ENCODE measurements at places on chromosomes 12 and 14.

DNA sequence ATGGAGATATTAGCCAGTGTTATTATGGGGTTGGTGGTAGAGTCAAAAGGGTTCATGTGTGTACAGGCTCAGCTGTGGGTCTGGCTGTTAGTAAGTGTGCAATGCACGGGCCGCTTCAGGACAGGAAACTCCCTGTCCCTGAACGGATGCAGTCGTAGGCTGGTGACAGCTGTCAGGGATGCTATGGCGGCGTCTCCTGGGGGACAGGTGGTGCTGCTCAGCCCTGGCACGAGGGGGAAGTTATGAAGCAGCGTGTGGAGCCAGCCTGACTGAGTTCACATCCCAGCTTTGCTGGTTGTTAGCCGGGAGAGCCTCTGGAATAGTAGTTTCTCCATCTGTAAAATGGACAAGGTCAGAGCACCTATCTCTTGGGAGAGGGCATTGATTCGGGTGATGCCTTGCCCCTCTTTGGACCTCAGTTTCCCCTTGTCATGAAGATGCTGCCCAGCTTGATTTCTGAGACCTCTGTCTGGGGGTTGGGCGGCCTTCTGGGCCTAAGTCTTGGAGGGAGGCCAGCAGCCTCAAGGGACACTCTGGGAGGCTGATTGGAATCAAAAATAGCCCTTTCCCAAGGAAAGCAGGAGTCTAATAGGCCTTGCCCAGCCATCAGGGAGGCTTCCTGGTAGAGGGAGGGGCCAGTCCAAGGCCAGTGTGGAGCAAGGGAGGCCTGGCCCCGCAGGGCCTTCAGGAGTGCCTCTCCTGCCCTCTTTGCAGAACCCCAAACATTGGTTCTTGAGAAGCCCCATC, 7.1 kb downstream of the ASB2 start:
- DNase-seq = no peak

- peak; percentile 14 for DNase-seq
Observed at GRCh38 chr12:48419116-48419935, 53.0 kb upstream of the ANP32D start.

GRCh38 chr12:117119592-117120198, 20.5 kb upstream of the TESC start:
- peak; percentile 76 for DNase-seq

DNA sequence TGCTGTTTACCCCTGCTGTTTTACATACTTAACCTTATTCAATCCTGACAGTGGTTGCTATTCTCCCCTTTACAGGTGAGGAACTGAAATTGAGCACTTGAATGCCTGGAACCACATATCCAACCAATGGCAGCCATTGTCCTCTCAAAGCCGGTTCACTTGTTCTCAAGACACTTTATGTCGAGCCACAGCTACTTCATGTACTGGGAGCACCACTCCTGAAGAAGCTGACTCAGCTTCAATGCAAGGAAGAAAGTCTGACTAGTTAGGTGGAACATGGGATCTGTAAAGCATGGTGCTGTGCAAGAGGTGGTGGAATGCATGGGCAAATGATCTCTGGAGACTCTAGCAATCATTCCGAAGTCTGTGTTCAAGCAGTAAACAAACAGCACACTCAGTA, 113.9 kb upstream of the CPM start:
- no peak for DNase-seq

- no peak for DNase-seq
Observed at GRCh38 chr12:53466640-53467039, 14.7 kb downstream of the PCBP2 start.

DNA sequence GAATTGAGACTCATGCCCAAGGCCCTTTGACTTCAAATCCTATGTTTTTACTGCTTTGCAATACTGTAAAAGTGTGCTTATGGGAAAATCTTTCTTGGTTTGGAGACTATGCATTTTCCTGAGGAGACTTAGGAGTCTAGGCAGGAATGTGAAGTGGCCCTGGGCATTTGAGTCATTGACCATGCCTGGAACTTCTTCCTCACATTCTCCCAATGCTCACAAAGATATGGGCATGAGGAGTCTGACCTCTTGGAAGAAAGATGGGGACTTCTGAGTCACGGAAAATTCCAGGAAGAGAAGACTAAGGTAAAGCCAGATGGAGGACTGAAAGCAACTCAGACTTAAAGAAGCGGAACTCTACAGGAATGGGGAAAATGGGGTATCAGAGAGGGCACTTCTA, 38.2 kb upstream of the ZNF641 start:
- no peak for DNase-seq

Measured in K562 (cell line).